Karpas-422 (cell line): ENCODE measurements at places on chromosomes 2 and 18.

GRCh38 chr18:62738639-62739038 lies 23.3 kb downstream of the PHLPP1 start:
- no peak for DNase-seq

DNA sequence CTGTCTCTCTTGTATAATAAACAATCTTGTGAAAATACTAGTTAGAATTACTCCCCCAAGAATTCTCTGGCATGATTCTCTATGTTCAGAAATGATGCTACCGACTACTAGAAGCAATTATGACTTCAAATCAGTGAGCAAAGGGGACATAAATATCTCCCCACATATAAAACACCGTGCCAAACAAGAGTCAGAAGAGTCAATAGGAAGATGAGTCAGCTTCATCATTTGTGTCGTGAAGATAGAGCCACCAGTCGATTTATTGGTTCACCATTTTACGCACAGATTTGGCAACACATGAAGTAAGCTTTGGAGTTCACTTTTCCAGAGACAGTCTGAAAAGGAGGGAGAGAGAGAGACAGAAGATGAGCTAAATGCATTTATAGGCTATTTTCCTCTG lies 650.9 kb downstream of the CCDC85A start:
- no peak for DNase-seq

DNA sequence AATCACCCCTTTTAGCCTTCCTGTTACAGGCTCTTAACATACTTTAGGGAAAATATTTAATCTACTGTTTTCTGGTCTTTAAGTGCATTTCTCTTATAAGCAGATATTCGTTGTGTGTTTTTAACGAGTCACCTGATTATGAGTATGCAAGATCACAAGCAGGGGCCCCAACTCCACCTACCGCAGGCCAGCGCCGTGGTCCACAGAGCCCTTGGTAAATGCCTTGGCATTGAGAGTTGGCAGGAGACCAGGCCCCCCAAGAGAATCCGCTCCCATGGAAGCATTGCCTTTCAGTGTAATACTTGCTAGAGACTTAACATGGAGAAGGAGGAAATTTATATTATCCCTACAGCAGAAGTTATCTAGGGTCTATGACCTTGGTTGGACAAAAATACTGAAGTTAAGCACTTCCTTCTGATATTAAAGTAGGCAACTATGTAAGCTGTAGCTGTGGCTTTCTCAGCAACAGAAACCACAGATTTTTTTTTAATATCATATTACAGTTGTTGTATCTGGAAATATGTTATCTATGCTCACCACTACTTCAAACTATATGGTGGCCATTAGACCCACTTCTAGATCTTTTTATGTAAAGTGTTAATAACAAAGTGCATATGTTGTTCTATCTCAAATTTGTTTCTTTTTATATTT lies 241.8 kb upstream of the MGAT5 start:
- DNase-seq, result no peak

DNA sequence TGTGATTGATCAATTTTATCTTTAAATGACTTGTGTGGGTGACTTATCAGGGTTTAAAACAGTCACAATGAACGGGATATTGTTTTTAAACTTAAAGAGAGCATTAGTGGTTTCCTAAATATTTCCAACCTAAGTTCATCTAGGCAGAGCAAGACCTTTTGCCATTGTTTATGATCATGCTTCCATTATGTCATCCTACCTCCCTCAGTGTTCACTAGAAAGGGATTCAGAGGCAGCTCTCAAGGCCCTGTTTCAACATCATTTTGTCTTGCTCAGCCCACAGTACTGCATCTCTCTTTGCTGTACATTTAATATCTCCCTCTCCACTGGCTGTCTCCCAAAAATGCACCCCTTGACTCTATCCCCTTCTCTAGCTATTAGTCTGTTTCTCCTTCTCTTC lies 21.5 kb upstream of the PELI1 start:
- no peak for DNase-seq
